ENCODE measurements at places on chromosomes 7 and 10. TPM values are rescaled to one million over a fixed set of nuclear protein-coding genes. Genes with fewer than 3 reads are reported as not detected.

GRCh38 chr10:12795315-12796110, 206.0 kb downstream of the CCDC3 start:
- DNase-seq: no peak

DNA sequence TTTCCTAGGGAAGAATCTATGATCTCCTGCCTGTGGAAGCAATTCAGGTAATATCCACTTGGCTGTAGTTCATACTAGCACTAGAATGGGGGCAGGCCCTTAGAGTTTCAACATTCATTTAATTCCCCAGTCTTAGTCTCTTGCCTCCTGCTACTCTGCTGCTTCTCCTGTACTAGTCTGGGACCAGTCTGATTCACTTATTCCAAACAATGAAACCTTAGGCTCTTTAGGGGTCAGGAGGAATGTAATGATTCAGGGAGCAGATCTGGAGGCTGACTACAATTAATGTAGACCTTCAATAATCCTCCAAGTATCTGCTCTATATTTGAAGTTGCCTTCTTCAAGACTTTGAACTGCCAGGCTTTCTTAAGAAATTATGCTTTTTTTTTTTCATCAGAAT, 101.8 kb downstream of the GNAT3 start:
- no peak for DNase-seq

DNA sequence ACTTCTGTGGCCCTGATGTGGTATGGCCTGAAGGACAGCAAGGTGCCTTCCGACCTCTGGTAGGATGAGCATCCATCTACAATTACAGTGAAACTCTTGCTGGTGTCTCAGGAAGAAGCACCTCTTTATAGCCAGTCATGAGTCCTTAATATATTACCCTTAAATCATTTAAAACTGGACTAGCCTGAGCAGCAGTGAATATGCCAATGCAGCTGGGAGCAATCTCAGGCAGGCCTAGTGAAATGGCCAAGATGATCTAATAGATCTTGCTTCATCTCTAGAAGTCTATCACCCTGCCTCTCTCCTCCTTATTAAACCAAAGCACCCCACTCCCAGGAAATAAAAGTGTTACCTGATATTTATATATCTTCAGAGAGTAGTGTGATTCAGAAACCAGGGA, 66.7 kb upstream of the SORCS3 start:
- no peak for DNase-seq

GRCh38 chr7:32400676-32401075, 89.5 kb downstream of the LSM5 start:
- no peak for DNase-seq

- DNase-seq: no peak
Observed at GRCh38 chr10:94216201-94216600, 146.5 kb downstream of the NOC3L start.

DNA sequence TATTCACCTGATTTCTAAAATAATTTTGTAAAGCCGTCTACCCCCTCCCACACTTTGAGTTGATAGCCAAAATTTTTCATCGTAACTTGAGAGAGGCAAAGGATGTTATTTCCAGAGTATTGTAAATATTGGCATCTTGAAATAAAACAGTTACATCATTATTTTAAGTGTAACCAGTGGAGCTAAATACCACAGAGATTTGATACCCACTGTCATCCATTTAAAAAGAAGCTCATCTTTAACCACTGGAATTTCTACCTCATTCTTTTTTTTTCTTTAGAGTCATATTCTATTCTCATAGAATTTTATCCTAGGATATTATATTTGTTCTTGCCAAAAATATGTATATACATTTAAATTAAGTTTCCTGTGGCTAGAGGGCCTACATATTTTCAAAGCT, 48.6 kb downstream of the CAMK1D start:
- DNase-seq: no peak

- no peak for DNase-seq
Observed at GRCh38 chr7:55377162-55377817, 12.2 kb downstream of the LANCL2 start.

DNA sequence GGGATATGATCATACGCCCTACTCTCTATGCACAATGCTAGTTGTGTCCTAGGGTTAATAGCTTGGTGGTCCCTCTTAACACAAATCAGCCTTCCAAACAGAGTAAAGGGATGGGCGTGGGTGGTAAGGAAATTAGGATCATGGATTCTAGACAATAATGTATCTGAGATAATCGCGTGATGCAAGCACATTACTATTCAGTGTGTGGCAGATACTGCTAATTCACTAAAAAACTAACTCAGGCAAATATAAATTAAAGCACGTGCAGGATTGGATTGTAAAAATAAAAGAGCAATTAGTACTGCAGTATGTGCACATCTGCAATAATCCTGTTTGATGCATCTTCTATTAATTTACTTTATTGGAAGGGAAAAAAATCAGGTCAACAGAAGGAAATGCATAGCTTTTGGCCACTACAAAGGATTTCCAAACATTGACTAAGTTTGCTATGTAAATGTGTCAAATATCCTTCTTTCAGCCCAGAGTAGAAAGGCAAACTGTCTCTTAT, 22.0 kb downstream of the TWIST1 start:
- no peak for DNase-seq

GRCh38 chr7:88040694-88041093, 106.6 kb downstream of the ADAM22 start:
- DNase-seq: no peak

DNA sequence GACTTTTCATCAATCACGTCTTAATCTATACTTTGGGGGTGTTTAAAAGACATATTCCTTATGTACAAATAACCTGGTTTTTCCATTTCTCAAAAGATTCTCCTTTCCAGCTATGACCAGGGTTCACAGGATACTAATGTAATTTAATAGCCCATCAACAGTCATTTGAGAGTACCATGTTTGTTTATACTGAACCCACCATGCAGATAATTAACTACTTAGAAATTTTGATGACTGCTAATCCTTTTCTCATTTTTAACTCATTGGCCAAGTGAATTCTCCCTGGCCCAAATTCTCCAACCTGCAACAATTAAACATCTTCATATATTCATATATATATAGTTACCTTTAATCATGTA, 28.8 kb upstream of the KMT2E start:
- DNase-seq: no peak

DNA sequence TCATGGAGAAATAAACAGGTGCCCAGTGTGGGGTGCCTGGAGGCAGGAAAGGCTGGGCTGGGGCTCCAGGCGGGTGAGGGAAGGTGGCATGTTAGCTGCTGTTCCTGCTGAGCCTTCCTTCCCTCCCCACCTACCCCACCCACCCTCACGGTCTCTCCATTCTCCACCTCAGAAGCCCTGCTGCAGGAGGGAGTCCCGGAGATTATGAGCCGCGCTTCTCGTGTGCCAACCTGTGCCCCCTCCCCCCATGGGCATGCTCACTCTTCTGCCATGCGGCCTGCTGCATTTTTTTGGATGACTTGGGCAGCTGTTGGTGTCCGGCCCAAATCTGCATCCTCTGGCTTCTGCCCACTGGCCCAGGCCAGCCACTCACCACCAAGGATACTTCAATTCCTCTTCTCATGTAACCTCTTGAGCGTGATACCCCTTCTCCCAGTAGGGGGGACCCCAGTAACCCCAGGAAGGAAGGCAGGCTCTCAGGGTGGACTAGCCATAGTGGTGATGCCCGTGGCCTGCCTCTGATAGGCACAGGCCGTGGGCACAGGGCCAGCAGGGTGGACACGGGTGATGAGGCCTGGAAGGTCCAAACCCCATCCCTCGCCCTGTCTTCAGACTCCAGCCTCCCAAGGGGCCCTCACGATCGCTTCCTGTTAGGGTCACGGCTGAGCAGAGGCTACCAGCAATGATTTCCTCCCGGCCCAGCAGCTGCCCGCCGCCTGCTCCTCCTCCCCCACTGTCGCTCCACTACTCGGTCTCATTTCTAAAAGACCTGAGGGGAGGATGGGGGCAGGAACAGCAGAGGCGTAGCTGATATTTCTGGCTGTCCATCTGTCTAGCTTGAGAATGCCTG, 27.8 kb downstream of the UNC5B start:
- no peak for DNase-seq

GRCh38 chr10:71039551-71039950, 151.2 kb upstream of the PCBD1 start:
- no peak for DNase-seq

GRCh38 chr7:134737566-134738345, 41.7 kb upstream of the CALD1 start:
- no peak for DNase-seq

- no peak for DNase-seq
Observed at GRCh38 chr10:34224639-34225038, 590.5 kb downstream of the PARD3 start.

- no peak for DNase-seq
Observed at GRCh38 chr10:31253237-31253636, 65.8 kb upstream of the ZEB1 start.

DNA sequence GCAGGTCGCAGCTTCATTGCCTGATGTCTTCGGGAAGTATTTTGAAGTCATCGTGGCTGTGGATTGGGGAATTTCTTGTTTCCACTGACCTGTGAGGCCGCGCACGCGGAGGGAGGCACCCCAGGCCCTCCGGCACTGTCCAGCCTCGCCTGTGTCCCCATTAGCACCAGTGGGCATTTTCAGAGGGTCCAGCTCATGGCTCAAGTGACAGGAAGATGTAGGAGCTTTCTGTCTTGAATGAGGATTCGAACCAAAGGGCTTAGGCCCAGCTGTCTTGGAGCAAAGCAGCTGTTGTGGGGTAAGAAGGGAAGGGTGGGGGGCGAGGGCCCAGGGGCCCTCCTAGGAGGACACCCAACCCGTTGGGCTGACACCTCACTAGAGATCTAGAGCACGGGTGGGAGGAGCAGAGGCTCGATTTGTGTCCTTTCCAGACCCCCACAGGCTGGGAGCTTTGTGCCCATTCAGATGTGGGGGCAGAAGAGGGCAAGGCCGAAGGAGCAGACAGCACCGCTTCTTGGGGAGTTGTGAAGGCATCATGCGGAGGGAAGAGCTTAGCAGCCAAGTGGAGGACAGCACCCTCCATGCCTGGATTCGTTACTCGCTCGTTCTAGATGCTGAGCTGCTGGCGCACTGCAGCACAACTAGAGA, 914 bp downstream of the ZNF37A start:
- no peak for DNase-seq

- DNase-seq: no peak
Observed at GRCh38 chr7:7077945-7078344, 104.4 kb upstream of the C1GALT1 start.

GRCh38 chr7:115088893-115089292, 167.0 kb downstream of the MDFIC start:
- no peak for DNase-seq

DNA sequence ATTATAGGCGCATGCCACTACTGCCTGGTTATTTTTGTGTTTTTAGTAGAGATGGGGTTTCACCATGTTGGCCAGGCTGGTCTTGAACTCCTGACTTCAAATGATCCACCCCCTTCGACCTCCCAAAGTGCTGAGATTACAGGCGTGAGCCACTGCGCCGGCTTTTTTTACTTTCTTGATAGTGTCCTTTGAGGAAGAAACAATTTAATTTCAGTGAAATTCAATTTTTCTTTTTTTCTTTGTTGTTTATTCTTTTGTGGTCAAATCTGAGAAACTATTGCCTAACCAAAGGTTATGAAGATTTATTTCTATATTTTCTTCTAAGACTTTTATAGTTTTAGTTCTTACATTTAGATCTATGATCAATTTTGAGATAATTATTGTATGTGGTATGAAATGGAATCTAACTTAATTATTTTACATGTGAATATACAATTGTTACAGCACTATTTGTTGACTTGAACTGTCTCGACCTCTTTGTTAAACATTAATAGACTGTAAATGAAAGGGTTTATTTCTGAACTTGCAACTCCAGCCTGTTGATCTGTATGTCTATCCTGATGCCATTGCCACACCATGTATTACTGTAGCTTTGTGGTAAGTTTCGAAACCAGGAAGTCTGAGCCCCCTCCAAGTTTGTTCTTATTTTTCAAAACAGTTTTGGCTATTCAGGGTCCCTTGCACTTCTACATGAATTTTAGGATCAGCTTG, 19.8 kb upstream of the RASSF4 start:
- DNase-seq: peak; percentile 40

The ANK3 gene
- 13.4 TPM for total RNA-seq

The IRF5 gene
- 5.0 TPM for total RNA-seq

The OR2A12 gene
- not detected for total RNA-seq

The CHCHD3 gene
- 20.5 TPM for total RNA-seq

The NRG3 gene
- total RNA-seq: 1.1 TPM

The PDCD11 gene
- 9.0 TPM for total RNA-seq

The PNLIPRP3 gene
- total RNA-seq: not detected

The CDK14 gene
- 21.6 TPM for total RNA-seq
